HEK293T (cell line): ENCODE measurements at places on chromosomes 13 and 19.

GRCh38 chr19:4676955-4677731 is 7.0 kb upstream of the MYDGF start:
- peak; percentile 65 for DNase-seq

DNA sequence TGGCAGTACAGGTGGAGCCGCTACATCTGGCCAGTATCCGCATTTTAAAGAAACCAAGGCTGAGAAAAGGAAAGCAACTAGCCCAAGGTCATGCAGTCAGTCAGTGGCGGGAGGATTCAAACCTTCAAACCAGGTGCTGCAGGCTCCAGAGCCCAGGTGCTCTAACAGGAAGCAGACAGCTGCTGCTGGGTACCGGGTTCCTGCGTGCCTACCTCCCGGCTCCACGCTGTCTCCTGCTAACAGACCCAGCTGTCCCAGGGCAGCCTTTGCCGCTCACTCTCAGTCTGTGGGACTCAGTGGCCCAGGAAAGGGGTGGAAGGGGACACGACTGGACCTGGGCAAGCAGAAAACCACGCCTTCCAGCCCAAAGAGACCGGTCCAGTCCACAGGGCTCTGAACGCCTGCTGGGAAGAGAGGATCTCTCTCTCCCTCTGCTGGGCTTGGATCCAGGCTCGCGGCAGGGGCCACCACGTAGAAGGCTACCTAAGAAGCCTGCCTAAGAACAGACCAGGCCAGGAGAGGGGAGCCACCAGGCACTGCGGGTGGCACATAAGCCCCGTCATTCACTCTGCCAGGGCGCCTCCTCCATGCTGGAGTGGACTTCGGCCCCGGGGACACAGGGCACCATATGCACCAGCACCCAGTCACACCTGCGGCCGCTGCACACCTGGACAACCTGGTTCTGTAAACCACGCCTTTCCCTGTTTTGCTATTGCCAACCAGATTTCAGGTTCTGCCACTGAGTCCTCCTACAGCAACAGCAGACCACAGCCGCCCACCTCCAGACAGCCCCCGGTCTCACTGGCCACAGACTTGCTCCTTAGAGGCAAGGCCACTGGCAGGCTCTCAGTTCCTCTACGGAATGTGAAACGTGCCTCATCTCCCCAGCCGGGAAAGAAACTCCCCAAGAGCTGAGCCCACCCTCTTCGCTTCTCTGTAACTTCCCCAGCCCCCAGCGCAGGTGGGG is 4.6 kb downstream of the DAPK3 start:
- no peak for DNase-seq

GRCh38 chr19:28511655-28512054 is 701.3 kb downstream of the UQCRFS1 start:
- no peak for DNase-seq

DNA sequence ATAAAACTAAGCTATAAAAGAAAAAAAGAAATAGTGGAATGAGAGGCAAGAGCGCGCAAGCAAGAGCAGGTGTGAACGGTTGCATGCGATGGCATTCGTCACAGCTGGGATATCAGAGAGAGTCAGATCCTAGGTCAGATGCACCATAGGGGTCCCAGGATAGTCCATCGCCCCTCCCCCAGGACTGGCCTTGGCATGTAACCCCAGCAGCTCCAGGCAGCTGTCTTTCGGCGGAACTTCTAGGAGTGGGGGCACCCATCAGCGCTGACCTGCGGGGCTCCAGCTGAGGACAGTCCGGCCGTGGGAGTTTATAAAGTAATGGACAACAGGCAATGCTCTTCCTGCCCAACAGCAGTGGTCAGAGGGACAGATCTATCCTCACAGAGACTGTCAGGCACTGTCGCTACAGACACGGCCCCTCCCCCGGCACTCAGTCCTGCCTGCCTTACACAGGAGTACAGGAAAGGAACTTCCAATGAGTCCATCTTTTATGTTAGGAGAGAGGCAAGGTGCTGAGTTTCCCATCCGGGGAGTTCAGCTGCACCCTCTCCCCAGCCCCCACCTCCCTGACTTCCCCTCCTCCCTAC is 1.4 kb downstream of the SIAH3 start:
- no peak for DNase-seq

- no peak for DNase-seq
These were observed 29.2 kb downstream of the ZNF701 start for GRCh38 chr19:52599241-52599640.

DNA sequence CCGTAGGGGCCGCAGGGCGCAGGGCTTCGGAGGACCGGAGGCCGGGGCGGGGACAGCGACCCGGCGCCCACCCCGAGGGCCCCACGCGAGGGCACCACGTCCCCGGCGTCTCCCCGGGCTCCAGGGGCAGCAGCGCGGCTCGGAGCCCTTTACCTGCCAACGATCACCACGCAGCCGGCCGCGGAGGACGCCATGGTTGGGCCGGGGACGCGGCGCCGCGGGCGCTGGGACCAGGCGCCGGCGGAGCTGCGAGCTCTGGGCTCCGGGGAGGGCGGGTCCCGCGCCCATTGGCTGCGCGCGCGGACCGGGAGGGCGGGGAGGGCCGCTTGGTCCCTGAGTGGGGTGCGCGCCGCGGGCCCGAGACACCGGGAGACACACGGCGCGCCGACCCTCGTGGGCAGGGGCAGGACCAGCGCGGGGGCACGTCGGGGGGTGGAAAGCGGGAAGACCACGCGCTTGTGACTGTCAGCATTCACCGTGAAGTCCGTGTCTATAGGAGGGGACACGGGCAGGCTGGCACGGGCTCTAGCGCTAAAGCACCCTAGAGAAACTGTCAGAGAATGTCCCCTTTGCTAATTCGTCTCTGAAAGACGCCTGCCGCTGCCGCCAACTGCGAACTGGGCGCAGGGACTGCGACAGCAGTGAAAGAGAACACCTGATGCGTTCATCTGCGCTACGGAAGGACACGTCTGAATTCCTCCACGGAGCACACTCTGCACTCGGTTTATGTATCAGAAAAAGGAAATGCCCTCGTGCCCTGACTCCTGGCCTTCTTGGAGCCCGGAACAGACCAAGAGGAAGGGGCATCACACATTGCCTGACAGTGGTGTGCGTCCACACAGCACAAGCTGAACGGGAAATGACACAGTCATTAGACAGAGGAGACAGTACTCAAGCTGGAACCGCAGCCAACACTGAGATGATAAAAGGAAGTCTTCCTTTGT is at the start of gene CRYL1:
Gene CRYL1 (minus strand): TSS at position 257 of the 944 bp plus-strand sequence. CDS start 63 bp downstream, at position 194.
- peak; percentile 53 for DNase-seq

DNA sequence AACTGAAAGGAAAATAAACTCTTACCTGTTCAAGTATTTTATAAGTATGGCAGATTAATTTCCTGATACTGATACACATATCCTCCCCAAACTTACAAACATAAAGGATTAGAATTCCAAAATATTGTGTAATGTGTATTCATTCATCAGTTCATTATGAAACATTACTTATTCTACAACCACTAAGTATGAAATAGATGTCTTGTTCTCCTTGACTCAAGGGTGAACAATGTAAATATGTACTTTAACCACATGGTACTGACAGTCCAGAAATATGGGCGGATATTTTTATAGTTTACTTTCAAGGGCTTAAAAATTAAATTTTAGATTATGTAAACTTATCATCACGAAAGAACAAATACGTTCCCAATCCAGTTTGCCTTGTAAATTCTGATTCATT is 334.0 kb downstream of the LIG4 start:
- no peak for DNase-seq

DNA sequence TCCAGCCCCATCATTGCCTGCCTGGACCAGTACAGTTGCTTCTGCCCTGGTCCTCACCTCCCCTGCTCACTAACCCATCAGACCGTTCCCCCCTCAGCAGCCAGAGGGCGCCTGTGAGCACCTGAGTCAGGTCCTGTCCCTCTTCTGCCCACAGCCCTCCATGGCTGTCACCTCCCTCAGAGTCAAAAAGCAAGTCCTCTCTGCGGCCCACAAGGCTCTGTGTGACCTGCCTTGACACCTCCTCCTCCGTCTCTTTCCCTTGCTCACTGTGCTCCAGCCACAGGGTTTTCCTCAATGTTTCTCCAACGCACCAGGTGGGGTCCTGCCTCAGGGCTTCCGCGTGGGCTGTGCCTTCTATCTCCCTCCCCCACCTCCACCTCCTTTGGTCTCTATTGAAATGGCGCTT is 29.4 kb upstream of the PTPRS start:
- peak; percentile 74 for DNase-seq

DNA sequence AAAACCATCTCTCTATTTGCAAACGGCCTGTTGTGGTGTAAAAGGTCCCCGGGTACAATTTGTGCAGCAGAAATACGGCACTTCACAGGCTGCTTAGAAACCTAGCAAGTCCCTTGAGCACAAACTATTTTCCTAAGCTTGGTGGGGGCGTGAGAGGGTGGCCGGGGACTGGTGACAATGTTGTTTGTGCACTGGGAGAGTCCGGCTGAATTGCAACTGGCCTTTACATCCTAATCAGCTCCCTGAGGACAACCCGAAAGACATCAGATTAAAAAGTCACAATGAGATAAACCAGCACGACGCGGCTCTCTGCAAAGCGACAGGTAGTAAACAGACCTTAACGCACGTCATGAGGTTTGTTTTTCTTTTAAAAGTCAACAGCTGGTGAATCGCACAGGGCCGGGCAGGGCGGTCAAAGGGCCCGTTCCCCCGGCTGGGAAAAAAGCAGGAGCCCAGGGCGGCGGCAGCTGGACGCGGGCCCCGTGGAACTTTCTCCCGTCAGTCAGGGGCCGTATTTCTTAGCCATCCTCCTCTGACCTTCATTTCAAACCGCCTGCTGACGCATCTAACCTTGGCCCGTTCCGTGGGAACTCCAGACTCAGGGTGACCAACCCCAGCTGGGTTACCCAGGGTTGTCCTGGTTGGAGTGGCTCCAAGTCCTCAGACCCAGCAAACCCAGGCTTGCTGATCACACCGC is 112.3 kb downstream of the GADD45B start:
- DNase-seq: no peak

GRCh38 chr19:34265221-34265650 is 10.9 kb downstream of the GARRE1 start:
- no peak for DNase-seq

DNA sequence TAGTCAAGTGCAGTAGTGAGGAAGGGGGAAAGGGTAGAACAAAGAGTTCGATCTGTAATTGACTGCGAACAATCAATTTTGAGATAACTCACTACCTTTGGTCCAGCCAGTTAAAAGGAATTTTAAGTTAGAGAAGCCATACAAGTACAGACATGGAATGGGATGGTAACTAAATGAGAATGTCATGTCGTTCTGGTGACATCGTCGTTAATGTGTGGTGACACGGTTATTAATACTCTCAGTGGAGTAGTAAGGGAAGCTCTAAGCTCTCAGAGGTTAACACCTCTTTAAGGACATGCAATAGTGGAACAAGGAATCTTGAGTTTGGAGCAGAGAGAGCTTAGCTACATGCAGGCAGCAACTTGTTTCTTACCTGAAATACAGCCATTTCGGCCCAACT is 154.9 kb upstream of the KLF12 start:
- no peak for DNase-seq

DNA sequence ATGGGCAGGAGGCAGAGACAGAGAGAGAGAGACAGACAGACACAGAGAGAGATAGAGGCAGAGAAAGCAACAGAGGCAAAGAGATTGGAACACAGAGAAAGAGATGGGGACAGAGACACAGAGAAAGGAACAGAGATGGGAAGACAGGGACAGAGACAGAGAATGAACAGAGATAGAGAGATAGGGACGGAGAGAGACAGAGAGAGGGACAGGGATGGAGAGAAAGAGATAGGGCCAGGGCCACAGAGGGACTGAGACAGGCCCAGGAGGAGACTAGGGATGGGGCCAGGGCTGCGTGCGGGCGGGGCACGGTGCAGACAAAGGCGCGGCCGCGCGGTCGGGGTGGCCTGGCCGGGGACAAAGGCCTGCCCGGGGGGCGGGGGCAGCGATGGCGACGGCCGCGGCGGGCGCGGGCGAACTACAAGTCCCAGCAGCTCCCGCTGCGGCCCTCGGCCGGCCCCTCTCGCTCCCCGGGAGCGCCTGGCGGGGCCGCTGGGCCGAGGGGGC is at the start of gene ZNF358:
Gene ZNF358 (plus strand): TSS at position 459 of the 507 bp plus-strand sequence. CDS start 3,140 bp downstream, outside the sequence.
- DNase-seq: peak; percentile 86

DNA sequence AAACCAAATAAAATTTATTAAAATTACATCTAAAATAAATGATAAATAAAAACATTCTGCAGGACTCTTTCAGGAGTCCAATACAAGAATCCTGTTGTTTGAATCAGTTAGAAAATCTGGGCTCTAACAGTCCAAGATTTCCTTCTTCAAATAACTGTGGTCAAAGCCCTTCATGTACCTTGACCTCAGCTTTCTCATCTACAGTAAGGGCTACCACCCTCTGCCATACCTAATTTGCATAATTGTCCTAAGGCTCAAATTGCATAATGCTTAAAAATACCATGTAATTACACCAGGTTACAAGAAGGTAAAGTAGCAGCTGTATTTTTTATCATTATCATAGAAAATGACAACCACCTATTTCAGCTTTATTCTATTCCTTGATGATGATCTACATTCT is 54.3 kb downstream of the XPO4 start:
- no peak for DNase-seq

DNA sequence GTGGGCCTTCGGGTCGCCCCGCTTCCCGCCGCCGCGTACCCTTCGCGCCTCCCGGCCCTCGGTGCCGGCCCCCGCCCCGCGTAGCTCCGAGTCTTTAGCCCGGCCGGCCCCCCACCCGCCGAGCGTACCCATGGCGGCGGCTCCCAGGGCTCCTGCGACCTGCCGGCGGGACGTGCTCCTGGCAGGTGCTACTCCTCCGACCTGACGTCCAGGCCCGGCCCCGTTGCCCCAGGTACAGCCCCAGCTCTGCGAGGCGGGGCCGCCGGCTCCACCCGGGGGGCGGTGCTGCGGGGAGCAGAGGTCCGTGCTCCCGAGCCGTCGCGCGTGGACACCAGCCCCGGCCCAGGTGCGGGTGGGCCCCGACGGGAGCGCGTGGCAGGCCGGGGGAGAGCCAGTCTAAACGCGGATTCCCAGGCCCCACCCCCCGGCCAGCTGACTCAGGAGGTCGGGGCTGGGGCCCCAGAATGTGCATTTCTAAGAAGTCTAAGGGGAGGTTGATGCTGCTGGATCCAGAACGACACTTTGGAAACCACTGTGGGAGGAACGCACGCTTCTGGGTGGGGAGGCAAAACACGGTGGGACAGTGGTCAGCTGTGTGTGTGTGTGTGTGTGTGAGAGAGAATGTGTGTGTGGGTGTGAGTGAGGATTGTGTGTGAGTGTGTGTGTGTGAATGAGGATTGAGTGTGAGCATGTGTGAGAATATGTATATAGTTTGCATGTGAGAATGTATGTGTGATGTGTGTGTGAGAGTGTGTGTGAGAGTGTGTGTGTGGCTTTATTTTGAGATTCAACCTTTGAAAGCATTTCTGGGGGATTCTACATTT is at the start of gene SLC15A1:
Gene SLC15A1 (minus strand): TSS at position 206 of the 824 bp plus-strand sequence. CDS start 74 bp downstream, at position 132.
- no peak for DNase-seq

- no peak for DNase-seq
These were observed 1303.4 kb downstream of the PCDH9 start for GRCh38 chr13:65926750-65927171.

GRCh38 chr19:58351990-58352755 is 1.1 kb downstream of the A1BG start:
- no peak for DNase-seq

- no peak for DNase-seq
These were observed 5.3 kb downstream of the GZMM start for GRCh38 chr19:548886-549830.

- DNase-seq: peak; percentile 29
These were observed 412.9 kb downstream of the DIAPH3 start for GRCh38 chr13:59750860-59751259.

GRCh38 chr19:3440082-3440481 is 40.2 kb downstream of the SMIM24 start:
- peak; percentile 57 for DNase-seq

- DNase-seq: no peak
These were observed 14.5 kb upstream of the ABCC4 start for GRCh38 chr13:95315752-95316151.

- no peak for DNase-seq
These were observed 136.4 kb downstream of the PTPRS start for GRCh38 chr19:5204212-5204611.
